Right lobe of liver (tissue), 6 donors: ENCODE measurements at places on chromosomes 1 and 21. TPM values are rescaled to one million over a fixed set of nuclear protein-coding genes. Genes with fewer than 3 reads are reported as not detected.

Gene CACHD1
- 1.5 TPM for total RNA-seq

DNA sequence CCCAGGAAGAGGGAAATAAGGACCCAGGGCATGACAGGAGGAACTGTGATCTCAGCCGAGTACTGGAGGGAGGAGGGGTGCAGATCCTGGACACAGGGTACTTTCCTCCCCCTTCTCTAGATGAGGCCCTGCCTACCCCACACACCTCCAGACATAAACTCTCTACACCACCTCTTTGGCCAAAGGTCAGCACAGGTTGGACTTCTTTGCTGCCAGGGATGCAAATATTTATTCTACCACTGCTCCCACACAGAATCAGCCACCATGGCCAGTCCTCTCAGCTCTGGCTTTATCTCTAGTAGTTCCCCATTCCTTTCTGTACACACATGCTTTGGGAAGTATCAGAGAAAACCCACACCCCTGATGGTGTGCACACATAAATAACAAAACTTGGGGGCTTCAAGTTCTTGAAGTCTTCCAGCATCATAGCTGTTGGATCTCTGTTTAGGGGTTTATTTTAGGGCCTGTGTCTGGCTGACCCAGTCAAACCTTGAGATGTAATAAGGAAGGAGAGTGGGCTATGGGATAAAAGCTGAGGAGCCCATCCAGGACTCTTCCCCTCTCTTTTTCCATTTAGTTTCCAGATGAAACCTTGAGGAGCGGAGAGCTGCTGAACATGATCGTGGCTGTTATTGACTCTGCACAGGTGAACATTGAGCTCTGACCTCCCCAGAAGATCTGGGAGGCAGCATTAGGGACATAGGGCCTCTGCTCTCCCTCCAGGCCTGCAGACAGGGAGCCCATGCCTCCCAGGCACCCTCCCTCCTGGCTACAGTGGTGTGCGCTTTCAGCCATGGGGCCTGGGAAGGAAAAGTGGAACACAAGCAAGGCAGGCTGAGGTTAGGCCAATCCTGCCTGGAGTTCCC is 6.7 kb upstream of the SLC27A3 start:
- peaks cover 51% of the 10 kb centered on the region for H3K36me3 ChIP-seq
- DNase-seq, result peak; percentile 77
- peaks cover 36% of the 10 kb centered on the region for H3K4me1 ChIP-seq
- no peaks in the 10 kb centered on the region for H3K27me3 ChIP-seq
- peak overlapping the region; percentile 89 for H3K27ac ChIP-seq
- no peak overlapping the region for H3K4me3 ChIP-seq

DNA sequence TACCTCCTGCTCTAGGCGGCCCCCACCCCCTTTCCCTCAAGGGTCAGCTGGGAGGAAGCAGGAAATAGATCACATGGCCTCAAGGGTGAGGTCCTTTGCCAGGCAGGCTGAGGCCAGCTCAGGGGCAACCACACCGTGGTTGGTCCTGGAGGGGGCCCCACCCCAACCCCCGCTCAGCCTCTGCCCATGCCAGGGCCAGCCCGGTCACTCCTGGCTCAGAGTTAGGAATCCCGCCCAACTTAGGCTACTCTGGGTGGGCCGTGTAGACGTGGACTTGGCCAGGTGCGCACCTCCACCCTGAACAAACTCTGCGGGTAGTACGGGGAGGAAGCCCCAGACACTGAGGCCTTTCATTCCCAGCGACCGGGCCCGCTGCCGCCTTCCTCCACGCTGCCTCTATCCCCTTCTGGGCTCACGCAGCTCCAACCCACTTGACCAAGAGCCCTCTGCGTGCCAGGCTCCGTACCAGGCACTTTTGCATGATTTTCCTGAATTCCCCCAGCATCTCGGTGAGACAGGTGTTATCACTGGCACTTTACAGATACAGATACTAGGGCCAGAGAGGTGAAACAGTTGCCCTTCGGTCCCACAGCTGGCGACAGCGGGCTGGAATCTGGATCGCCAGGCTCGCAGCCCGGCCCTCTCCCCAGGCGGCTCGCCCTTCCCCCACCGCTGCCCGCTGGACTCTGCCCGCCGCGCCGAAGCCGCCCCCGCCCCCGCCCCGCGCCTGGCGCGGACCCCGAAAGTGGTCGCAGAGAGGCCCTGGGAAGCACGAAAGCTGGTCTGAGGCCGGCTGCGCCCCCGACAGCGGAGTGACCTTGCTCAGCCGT is 769 bp downstream of the GALE start:
- H3K4me3 ChIP-seq, result peak overlapping the region; percentile 80
- no peaks in the 10 kb centered on the region for H3K27me3 ChIP-seq
- no peaks in the 10 kb centered on the region for H3K36me3 ChIP-seq

DNA sequence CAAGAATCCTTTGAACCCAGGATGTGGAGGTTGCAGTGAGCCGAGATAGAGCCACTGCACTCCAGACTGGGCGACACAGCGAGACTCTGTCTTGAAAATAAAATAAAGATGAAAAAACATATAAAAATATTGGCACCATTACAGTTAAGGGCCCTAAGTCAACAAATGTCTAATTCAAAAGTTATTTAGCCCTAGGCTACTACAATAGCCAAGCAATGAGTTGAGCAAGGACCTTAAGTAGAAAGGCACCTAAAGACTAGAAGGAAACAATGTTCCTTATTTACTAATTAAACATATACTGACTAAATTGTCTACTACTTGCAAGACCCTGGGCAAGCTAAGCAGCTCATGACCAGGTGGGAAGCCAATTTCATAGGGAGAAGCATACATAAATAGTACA is 4.1 kb downstream of the PIK3R3 start:
- H3K4me3 ChIP-seq, result no peak overlapping the region
- H3K27ac ChIP-seq, result no peak overlapping the region
- H3K4me1 ChIP-seq, result no peaks in the 10 kb centered on the region
- H3K27me3 ChIP-seq, result no peaks in the 10 kb centered on the region
- H3K36me3 ChIP-seq, result no peaks in the 10 kb centered on the region

DNA sequence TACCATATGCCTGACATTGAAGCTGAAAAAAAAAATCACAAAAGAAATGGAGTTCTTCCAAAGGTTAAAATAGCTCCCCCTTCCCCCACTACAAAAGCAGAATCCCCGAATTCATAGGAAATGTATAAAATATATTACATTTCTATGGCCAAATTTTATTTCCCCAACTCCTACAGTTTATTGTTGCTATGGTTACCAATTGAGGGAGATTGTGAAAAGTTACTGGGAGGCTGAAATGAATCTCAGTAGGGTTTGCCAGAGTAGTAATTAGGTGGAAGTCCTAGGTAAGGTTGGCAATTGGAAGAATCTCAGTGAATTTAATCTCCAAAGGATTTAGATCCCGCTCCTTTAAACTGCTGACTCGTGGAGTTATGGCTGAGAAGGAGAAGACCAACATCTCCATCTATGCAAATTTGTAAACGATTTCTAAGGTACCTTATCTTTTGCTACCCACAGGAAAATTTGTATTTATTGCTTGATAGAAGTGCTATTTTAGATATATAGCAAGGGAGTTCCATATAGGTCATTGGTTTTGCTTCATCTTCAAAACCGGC is 282.1 kb downstream of the BACH1 start:
- no peaks in the 10 kb centered on the region for H3K4me1 ChIP-seq
- no peak for DNase-seq
- no peak overlapping the region for H3K27ac ChIP-seq
- no peak overlapping the region for H3K4me3 ChIP-seq
- no peaks in the 10 kb centered on the region for H3K36me3 ChIP-seq

GRCh38 chr21:30958741-30959140 is 77.4 kb upstream of the KRTAP11-1 start:
- H3K4me1 ChIP-seq, result no peaks in the 10 kb centered on the region
- DNase-seq, result no peak
- no peak overlapping the region for H3K27ac ChIP-seq
- no peak overlapping the region for H3K4me3 ChIP-seq
- no peaks in the 10 kb centered on the region for H3K36me3 ChIP-seq
- no peaks in the 10 kb centered on the region for H3K27me3 ChIP-seq

Gene GPR3
- total RNA-seq, result not detected

- H3K4me3 ChIP-seq, result no peak overlapping the region
- H3K36me3 ChIP-seq, result peaks cover 2% of the 10 kb centered on the region
- H3K27me3 ChIP-seq, result no peaks in the 10 kb centered on the region
- H3K27ac ChIP-seq, result no peak overlapping the region
- DNase-seq, result no peak
Observed at GRCh38 chr1:24450857-24451397, 35.3 kb downstream of the NIPAL3 start.

Gene HES3
- not detected for total RNA-seq

Gene GJA8
- not detected for total RNA-seq

GRCh38 chr21:26844258-26845065 is 747 bp downstream of the ADAMTS1 start:
- peak overlapping the region; percentile 78 for H3K27ac ChIP-seq
- H3K4me3 ChIP-seq, result peak overlapping the region; percentile 67
- no peaks in the 10 kb centered on the region for H3K4me1 ChIP-seq
- peaks cover 11% of the 10 kb centered on the region for H3K36me3 ChIP-seq
- peak; percentile 58 for DNase-seq
- no peaks in the 10 kb centered on the region for H3K27me3 ChIP-seq

DNA sequence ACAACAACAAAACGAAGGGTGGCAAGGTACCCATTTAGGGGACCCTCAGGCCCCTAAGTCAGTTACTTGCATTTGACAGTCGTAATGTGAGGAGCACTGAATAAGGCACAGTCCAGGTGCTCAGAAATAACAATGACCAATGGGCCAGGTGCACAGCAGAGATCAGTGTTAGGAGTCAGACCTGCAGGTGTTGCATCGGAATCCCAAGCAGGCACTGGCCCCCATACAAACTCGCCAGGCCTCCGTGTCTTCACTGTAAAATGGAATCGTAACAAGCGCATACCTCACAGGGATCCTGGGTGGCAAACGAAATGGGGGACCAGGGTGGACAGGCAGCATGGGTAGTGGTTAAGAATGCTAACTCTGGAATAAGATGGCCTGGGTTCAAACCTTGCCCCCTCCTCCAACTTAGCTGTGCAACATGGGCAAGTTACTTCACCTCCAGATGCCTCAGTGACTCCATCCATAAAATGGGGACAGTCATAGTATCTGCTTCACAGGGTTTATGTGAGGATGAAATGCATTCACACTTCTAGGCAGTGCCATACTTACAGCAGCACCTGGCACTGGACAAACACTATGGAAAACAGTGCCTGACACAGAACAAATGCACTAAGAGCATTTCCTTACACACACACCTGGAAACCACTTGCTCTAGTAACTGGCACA is 20.2 kb downstream of the RCAN1 start:
- no peaks in the 10 kb centered on the region for H3K27me3 ChIP-seq
- H3K36me3 ChIP-seq, result no peaks in the 10 kb centered on the region
- no peak for DNase-seq
- H3K4me1 ChIP-seq, result no peaks in the 10 kb centered on the region
- no peak overlapping the region for H3K4me3 ChIP-seq
- no peak overlapping the region for H3K27ac ChIP-seq

DNA sequence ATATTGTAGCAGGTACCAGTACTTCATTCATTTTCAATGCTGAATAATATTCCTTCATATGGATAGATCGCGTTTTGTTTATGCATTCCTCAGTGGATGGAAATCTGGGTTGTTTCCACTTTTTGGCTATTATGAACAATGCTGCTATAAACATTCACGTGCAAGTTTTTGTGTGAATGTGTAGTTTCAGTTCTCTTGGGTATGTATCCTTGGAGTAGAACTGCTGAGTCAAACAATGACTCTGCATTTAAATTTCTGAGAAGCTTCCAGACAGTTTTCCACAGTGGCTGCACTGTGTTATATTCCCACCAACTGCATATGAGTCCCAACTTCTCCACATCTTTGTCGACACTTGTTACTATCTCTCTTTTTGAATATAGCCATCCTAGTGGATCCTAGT is 138.0 kb upstream of the KLHDC7A start:
- DNase-seq, result no peak
- no peaks in the 10 kb centered on the region for H3K4me1 ChIP-seq
- no peaks in the 10 kb centered on the region for H3K27me3 ChIP-seq
- no peaks in the 10 kb centered on the region for H3K36me3 ChIP-seq
- H3K27ac ChIP-seq, result no peak overlapping the region

DNA sequence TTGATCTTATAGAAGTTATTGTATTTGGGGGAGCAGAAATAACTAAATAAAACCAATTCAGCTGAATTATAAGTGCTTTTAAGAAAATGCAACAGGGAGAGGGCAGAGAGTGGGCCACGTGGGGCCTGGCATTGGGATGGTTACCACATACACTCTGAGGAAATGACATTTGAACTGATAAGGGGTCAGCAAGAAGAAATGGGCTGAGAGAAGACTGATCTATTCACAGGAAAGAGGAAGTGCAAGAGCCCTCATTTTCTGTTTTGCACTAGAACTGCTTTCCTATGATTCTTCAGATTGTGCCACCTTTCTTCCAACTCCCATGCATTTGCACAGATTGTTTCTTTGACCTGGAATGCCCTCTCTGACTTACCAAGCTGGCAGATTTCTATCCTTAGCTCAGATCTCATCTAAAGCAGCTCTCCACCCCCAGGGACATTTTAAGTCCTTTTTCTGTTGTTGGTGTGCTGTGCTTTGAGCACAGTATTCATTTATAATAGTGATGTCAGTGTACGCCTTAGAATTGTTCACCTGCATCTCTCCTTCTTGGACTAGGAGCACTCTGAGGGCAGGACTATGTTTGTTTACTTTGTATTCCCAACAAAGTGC is 115.9 kb downstream of the FGGY start:
- H3K27ac ChIP-seq, result no peak overlapping the region
- DNase-seq, result no peak
- no peaks in the 10 kb centered on the region for H3K27me3 ChIP-seq
- H3K4me1 ChIP-seq, result peaks cover 9% of the 10 kb centered on the region

Gene LCE2A
- total RNA-seq, result not detected

GRCh38 chr1:154808261-154808908 is 61.7 kb downstream of the KCNN3 start:
- H3K4me1 ChIP-seq, result no peaks in the 10 kb centered on the region
- no peaks in the 10 kb centered on the region for H3K27me3 ChIP-seq
- H3K27ac ChIP-seq, result no peak overlapping the region
- no peak overlapping the region for H3K4me3 ChIP-seq

- no peaks in the 10 kb centered on the region for H3K27me3 ChIP-seq
- H3K27ac ChIP-seq, result no peak overlapping the region
- no peak for DNase-seq
- H3K36me3 ChIP-seq, result no peaks in the 10 kb centered on the region
- H3K4me1 ChIP-seq, result no peaks in the 10 kb centered on the region
Observed at GRCh38 chr21:25884311-25884710, 149.5 kb downstream of the GABPA start.

GRCh38 chr21:29195981-29196669 is 65.7 kb downstream of the MAP3K7CL start:
- peaks cover 33% of the 10 kb centered on the region for H3K4me1 ChIP-seq
- no peak for DNase-seq
- H3K27ac ChIP-seq, result peak overlapping the region; percentile 79
- H3K4me3 ChIP-seq, result no peak overlapping the region
- no peaks in the 10 kb centered on the region for H3K36me3 ChIP-seq
